ENCODE measurements at places on chromosomes 3 and 15.
A peak's percentile ranks its signal among the peaks of the same experiment; 100 is the strongest.

- no peak for DNase-seq
Measured at GRCh38 chr3:64728994-64729393, 41.2 kb upstream of the ADAMTS9 start.

GRCh38 chr3:169232863-169233262 lies 430.6 kb downstream of the MECOM start:
- DNase-seq, result no peak

DNA sequence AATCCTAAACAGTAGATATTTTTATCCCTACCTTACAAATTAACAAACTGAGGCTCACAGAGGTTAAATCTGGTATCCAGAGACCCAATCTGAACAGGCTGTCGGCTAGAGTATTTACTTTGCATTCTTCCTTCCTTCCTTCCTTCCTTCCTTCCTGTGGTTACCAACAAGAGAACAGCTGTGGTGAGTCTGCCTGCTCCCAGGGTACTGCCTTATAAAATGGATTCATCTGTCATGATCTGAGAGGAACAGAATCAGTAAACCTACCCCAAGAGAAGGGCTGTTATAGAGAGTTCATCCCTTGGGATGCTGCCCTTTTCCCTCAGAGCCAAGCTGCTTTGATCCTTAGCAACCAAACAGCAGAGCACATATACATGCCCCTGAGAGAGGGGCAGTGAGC lies 3.6 kb downstream of the GADL1 start:
- no peak for DNase-seq

GRCh38 chr3:140570602-140571001 lies 107.3 kb upstream of the TRIM42 start:
- DNase-seq, result no peak

GRCh38 chr3:195410546-195410945 lies 32.3 kb downstream of the ACAP2 start:
- DNase-seq, result no peak

DNA sequence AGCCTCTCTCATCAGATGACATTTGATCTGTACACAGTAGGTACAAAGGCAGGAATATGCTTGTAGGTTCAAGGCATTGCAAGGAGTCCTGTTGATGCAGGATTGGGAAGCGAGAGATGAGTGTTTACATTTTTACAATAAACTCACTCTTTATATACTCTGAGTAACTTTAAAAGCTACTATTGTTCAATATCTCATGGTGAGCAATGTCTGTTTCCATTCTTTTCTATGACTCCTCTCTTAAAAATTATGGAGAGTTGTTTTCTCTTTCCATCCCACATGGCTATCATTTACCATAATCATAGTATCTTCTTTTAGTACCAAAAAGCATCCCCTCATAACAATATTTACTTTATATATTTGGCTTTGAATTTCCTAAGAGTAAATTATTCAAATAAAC lies 314.0 kb upstream of the CDIN1 start:
- no peak for DNase-seq

- peak; percentile 42 for DNase-seq
Measured at GRCh38 chr15:86691091-86691663, 611.5 kb downstream of the AGBL1 start.

DNA sequence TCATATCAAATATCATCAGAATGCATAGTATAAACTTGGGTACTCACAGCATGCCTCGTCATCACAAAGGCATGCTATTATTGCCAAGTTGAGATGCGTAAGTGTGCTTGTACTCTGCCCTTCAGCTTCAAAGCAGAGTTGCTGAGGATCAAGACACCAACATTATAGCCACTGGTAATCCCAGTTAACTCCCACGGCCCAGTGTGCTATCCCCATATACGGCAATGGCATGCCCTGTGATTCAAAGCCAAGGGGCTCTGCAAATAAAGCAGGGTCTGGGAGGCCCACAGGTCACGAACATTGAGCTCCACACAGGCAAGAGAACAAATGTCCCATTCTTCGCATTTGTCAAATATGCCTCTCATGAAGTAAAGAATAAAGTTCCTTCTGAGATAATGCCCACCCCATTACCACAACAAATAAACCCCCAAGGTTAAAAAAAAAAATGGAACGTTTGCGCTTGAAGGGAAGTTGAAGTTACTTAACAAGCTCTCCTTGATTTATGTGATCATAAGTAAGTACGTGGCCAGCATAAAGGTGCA lies 298.1 kb upstream of the NECTIN3 start:
- no peak for DNase-seq

DNA sequence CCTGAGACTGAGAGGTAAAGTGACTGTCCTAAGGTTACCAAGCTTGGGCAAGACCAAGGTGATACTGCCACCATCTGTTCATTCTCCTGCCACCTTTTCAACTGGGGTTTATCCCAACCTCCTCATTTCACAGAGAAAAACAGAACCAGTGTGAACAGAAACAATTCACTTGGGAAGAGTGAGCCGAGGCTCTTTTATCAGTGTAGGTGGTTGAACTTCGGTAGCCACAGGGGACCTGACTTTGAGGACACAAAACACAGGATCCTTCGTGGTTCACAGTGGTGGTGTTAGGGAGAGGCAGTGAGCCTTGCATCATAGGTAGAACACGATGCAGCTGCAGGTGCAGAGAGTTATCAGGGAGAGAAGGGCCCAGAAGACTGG lies 72.8 kb upstream of the ICE2 start:
- DNase-seq, result no peak

- DNase-seq, result no peak
Measured at GRCh38 chr3:72957297-72957696, 39.3 kb upstream of the PPP4R2 start.

DNA sequence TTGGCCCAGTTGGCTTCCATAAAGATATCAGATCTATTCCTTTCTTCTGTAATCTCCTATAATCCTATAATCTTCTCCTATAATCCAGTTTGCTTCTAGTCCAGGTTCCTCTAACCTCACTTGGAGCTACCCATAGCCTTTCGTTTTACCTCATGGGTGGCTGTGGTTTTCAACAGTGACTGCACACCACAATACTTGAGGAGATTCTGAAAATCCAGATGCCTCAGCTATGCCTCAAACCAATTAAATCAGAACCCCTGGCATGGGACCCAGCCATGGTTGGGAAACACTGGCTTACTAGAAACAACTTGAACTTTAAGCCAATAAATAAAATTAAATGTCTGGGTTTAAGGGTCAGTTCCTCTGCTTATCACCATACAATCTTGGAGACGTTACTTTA lies 86.1 kb upstream of the NTRK3 start:
- DNase-seq, result no peak

GRCh38 chr3:61300006-61300380 lies 48.7 kb upstream of the FHIT start:
- no peak for DNase-seq

- DNase-seq, result no peak
Measured at GRCh38 chr15:82566690-82567089, 26.4 kb upstream of the RPS17 start.

DNA sequence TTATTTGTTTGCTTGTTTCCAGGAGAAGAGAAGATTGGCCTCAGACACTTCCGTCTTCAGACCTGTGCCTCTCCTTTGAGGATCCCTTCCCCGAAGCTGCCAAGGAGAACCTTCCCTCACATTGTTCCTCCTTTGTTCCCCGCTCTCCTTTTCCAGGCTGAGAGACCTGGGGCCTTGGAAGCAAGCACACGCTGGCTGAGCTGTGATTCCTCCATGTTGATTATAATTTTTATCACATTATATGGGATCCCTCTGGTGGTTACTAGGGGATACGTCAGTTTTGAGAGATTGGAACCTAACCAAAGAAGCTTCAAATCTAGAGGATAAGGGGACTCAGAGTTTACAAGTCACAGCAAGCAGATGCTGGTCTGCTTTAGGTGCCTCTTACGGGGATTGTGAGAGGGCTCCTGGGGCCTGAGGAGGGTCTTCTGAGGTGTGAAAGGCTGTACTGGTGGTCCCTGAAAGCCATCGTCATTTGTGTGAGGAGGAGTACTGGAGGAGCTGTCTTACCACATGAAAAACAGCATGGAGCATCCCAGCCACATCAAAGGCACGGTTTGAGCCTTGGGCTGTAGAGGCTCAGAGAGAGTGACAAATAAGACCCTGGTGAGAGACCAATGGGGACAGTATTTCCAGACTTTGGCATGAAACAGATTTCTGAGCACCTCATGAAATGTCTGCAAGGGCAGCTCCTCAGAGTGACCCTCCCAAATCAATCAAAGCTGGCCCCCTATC lies 760.1 kb upstream of the CFAP20DC start:
- peak; percentile 19 for DNase-seq

DNA sequence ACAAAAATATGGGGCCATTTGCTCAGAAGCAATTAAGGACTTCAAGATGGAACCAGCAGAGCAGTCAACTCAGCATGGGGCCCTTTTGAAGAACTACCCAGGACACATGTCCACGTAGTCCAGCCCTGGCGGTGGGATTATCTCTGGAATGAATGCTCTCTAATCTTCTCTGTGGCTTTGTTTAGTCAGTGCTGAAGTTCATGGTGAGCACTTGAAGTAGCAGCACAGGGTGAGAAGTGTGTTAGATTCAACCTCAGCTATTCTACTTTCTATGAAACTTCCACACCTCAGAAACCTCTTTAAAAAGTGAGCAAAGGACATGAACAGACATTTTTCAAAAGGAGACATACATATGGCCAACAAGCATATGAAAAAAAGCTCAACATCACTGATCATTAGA lies 74.4 kb downstream of the THRB start:
- DNase-seq, result no peak

DNA sequence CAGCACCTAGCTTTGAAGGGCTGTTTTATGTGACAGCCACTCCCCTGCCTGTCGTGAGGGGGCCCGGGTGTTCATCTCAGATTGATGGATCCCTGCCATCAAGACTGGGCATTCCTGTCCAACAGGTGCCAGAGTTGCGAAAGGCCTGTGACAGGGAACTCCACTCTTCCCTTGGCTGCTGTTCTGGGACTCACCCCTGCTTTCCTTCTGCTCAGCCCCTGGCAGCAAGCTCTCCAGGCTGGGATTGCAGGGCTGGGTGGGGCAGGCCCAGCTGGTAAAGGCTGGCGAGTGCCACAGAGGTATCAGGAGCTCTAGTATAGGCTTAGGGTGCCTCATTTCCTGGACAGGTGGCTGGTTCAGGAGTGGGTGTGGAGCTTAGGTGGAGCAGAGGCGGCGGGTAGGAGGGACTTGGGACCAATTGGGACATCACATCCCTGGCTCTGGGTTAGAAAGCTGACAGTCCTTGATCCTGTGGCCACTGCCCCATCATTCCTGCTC lies at the start of gene PLA2G4B:
TSS of gene PLA2G4B (plus strand) at position 448 of the 498 bp plus-strand sequence. CDS start 67 bp downstream, outside the sequence.
- no peak for DNase-seq

- no peak for DNase-seq
Measured at GRCh38 chr15:82995076-82995475, 9.1 kb downstream of the RAMAC start.

DNA sequence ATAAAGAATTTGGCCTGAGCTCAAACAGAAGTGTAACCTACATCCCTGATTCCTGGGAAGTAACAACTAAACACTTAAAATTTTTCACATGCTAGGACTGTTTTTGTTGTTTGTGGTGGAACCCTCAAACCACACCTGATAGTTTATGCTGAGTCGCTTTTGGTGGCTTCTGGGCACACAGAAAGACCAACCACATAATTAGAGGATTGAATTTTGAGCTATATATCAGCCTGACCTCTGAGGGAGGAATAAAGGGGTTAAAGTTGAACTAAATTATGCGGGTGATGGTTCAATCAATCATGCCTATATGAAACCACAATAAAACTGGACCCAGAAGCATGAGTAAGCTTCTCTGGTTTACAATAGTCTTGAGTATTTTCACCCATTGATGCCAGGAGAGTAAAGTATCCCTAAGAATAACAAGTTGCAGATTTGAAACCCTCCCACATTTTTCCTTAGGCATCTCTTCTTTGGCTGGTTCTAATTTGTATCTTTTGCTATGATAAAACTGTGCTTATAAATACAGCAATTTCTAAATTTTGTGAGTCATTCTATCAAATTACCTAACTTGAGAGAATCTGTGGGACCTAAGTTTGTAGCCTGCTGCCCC lies 1304.5 kb upstream of the GBE1 start:
- no peak for DNase-seq

DNA sequence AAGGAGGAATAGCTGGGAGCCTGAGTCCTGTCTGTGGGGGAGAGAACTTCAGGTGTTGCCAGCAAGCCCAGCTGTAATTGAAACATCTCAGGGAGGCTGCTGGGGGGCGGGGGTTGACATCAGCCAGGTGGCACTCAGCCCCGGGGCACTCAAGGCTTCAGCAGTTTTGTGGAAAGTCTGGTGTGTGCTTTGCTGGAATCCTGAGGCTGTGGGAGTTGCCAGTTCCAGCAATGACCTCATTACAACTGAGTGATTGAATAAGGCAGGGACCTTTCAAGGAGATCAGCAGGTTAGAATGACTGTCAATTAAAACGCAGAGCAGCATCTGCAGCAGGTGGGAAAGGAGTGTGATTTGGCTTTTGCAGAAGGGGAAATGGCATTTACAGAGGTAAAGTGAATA lies 75.7 kb downstream of the FAM43A start:
- peak; percentile 17 for DNase-seq

- no peak for DNase-seq
Measured at GRCh38 chr15:81178365-81178764, 18.3 kb upstream of the IL16 start.

- DNase-seq, result no peak
Measured at GRCh38 chr3:30258426-30259392, 347.7 kb upstream of the TGFBR2 start.

GRCh38 chr3:139523718-139524117 lies 15.8 kb downstream of the RBP1 start:
- DNase-seq, result no peak

- DNase-seq, result no peak
Measured at GRCh38 chr3:60514866-60515265, 736.4 kb downstream of the FHIT start.

- DNase-seq, result peak; percentile 39
Measured at GRCh38 chr15:90286678-90287077, 21.2 kb downstream of the NGRN start.

DNA sequence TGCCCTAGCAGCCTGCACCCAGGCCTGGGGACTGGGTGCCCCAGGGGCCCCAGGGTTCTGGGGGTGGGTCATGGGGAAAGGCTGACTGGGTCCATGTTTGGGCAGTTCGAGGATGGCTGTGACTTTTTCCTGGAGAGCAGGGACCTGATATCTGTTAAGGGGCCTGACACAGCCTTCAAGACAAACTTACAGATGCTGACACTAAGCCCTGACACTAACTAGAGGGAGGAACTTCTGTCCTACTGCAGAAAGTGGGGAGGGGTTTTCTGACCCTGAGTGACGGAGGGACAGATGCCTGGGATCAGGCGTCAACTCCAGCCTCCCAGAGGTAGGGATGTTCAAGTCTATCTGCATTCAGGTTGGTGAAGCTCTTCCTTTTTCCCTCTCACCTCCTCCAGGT lies 45.0 kb upstream of the SLC6A11 start:
- no peak for DNase-seq

GRCh38 chr3:52694528-52695189 lies 8.8 kb downstream of the GNL3 start:
- DNase-seq, result no peak

DNA sequence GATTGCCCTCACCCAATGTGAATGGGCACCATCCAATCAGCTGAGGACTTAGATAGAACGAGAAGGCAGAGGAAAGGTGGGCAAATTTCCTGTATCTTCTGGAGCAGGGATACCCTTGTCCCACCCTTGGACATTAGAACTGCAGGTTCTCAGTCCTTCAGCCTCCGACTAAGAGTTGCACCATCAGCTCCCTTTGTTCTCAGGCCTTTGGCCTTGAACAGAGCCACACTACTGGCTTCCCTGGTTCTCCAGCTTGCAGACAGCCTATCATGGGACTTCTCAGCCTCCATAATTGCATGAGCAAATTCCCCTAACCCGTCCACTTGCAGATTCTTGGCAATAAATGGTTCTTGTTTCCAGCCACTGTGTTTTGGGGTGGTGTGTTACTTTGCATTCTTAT lies 102.4 kb downstream of the LSM3 start:
- DNase-seq, result no peak

GRCh38 chr3:172839679-172840078 lies 89.2 kb downstream of the ECT2 start:
- DNase-seq, result no peak

Data from NCI-H524 (cell line).